ENCODE measurements at places on chromosomes 7 and 10.

GRCh38 chr7:7323921-7324320, 141.6 kb downstream of the C1GALT1 start:
- no peak for DNase-seq

DNA sequence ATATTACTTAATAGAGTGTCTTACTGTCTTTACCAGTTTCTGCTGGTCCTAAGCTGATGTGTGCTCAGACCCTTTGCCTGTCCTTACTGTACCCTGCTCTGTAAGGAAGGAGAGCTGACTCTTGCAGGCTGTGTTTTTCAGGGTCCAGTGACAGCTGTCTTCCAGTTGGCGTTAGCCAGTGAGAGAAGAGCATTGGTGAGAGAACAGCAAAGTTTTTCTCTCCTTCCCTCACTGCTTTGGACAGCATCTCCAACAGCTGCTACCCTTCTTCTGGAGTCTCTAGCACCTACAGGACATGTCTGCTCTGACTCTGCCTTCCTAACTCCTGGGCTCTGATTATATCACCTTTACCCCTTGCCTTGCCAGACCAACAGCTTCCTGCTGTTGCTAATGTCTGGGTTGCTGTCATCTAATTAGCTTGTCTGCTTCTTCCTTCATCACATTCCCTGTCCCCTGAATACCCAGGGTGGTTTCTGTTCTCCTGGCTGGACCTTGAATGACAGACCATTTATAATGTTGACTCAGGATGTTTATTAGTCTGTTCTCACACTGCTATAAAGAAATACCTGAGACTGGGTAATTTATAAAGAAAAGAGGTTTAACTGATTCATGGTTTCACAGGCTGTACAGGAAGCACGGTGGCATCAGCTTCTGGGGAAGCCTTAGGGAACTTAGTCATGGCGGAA, 23.5 kb upstream of the PANK1 start:
- DNase-seq: no peak

GRCh38 chr10:22599048-22599561, 115.3 kb downstream of the PIP4K2A start:
- no peak for DNase-seq

DNA sequence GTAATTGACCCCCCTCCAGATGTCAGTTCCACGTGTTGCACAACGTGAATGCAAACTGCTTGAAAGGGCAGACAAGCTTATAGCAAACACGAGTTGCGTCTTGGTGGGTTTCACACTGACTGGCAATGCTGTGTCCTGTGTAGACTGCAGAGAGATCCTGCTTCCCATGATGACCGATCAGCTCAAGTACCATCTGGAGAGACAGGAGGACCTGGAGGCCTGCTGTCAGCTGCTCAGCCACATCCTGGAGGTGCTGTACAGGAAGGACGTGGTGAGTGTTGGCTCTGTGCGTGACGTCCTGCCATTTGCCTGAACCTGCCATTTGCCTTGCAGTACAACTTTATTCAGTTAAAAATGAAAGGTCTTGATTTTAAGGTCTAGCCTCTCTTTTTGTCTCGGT, 71.1 kb downstream of the INSYN2A start:
- no peak for DNase-seq

DNA sequence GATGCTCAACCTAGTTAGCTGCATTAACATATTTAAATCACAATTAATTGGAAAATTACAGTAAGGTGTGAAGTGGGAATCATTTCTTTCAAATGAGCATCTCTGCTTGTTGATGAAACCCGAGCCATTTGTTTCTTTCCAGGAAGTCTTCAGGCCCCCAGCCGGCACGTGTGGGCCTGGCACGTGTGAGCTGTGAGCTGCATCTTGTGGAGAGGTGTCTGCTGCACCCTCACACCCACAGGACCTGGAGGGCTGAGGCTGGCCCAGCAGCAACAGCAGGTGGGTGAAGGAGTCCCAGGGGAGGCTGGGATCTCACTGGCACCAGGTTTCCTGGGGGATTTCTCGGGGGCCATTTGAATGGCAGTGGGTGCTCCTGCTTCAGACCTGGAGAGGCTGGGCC, 372.5 kb upstream of the MKI67 start:
- DNase-seq: no peak

DNA sequence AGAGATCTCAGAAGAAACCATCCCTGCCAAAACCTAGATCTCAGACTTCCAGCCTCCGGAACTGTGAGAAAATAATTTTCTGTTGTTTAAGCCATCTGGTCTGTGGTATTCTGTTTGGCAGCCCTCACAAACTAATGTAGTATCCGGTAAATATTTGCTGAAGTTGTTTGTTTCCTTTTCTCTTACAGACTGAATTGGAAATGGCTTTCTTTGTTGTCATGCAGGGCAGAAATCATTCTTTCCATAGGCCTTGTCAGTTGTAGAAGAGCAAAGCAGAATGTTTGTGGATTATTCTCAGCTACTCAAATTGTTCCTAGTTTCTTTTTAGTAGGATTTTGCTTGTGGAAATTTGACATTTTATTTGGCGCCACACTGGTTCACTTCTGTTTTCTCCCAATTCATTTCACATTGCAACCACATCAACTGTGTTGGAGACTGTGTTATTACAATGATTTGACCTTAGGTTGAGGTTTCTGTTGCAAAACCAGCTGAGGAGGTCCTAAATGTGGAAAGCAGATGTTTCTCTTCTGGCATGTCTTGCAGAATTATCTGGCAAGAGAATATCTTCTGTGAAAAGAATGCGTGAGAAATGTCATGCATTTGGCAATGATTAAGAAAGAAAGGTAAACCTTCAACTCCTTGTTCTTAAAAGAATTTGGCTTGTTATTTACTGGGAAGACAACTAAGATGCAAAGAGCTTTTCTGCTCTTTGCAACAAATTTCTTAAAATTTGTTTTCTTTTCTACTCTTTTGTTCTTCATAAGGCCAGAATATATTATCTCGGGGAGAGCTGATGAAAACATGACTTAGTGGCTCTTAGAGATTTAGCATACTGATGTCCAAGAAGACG, 25.8 kb downstream of the ACTA2 start:
- DNase-seq: no peak

- DNase-seq: no peak
Measured at GRCh38 chr10:107686095-107686494, 521.6 kb upstream of the SORCS1 start.

- no peak for DNase-seq
Measured at GRCh38 chr10:84634636-84635035, 306.2 kb downstream of the CCSER2 start.

- no peak for DNase-seq
Measured at GRCh38 chr7:19930851-19931250, 157.4 kb upstream of the TMEM196 start.

GRCh38 chr10:95444792-95445191, 116.4 kb downstream of the SORBS1 start:
- DNase-seq: no peak

GRCh38 chr10:109931163-109931562, 7.9 kb upstream of the XPNPEP1 start:
- DNase-seq: no peak

DNA sequence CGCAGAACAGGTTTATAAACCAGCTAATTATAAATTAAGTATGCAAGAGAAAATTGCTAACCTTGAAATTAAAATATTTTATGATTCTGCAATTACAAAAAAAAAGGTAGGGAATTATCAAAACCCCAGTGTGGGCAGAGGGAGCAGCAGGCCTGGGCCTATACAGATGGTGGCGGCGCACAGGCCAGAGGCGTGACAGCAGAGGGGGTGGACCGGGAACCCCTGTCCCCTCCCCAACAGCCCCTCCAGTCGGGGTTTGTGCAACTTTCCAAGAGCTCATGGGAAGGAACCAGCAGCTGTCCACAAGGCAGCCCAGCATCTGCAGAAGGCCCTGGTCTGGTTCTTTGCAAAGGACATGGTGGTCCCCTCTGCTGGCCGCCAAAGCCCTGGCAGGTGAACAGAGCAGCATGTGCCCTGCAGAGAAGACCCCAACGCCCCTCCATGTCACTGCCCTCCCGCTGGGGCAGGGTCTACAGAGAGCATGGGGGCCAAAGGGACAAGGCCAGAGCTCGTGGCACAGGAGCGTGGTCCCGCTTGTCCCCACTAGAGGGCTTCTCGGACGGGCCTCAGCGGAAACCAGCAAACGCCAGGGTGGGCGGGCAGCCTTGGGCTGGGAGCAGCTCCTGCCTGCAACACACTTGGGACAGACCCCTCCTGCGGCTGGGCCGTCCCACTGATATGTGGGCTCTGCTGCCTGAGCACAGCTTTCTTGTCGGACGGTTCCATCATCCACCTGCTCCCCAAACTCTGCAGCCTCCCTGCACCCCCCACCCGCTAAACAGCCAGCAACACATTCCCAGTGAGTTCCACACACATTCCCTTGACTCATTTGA, 75.1 kb downstream of the EBF3 start:
- peak; percentile 55 for DNase-seq

GRCh38 chr7:121909716-121910345, 36.9 kb downstream of the PTPRZ1 start:
- DNase-seq: no peak

GRCh38 chr10:76721891-76722505, 915.6 kb downstream of the KCNMA1 start:
- no peak for DNase-seq

DNA sequence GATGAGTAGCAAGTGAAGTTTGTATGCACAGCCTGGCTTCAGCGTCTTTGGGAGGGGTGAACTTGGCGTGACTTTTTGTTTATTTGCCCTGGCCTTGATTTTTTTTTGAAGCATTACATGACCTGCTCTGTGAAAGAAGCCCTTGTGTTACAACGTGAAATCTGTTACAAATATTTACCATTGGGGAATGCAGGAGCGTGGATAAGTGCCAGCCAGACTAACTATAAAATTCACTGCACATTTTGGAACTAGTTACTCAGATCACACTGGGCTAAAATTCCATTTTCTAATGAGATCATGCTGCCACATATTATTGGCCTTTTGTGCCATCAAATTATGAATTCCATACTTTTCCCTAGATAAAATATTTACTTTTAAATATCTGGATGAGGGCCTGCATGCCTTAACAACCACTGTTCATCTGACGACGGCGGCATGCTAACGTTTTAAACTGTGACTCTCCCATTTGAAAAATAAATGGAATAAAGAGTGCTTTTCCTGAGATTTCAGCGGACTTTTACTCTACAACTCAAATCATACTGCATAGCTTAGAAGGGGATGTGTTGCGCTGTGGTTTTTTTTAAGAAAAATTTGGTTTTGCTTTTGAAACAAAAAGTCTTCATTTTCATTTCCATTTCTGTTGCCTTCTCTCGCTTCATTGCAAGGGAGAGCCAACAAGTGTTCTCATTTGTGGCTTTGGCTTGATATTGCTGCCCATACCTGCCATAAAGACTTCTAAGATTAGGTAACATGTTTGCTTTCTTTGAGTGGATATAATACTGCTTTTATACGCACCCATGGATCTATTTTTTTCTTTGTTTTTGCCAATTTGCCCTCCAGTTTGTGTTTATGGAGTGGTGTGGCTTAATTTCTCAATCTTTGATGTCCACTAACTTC, 352.2 kb downstream of the TFEC start:
- DNase-seq: no peak

GRCh38 chr7:70098133-70098561, 499.9 kb downstream of the AUTS2 start:
- DNase-seq: no peak
